ENCODE measurements at places on chromosomes 6 and 20. TPM values are rescaled to one million over a fixed set of nuclear protein-coding genes. Genes with fewer than 3 reads are reported as not detected.

DNA sequence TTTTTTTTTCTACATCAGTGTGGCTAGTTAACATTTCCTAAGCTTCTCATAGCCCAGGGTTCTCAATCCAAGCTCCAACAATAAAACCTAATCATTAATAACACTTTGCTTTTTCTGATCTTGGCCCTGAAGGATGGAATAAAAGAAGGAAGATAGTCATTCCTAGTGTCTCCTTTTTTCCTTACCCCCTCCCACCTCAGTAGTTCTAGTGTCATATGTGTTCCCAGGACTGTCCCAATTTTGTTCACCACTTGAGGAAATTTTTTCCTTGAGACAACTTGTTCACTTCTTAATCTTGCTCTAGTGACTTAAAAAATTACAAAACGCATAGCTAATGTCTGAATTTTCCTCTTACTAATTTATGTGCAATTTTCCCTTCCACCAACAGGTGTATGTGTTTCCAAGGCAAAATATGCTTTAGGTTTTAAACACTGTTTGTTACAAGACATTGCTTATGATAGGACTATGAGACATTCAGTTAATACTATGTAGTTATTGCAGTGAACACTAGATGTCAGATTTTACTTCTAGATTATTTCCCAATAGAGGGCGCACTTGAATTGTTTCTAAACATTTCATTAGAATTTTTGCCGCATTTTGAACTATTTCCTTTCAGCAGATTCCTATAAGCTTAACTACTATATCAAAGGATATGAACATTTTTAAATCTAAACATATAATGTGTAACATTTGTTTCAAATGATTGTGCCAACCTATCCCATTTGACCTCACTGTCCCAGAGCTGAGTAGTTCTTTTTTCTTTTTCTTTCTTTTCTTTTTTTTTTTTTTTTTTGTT lies 18.5 kb upstream of the C6orf141 start:
- no peak for DNase-seq

GRCh38 chr20:36093025-36093803 lies 61.3 kb upstream of the EPB41L1 start:
- DNase-seq = peak; percentile 50

DNA sequence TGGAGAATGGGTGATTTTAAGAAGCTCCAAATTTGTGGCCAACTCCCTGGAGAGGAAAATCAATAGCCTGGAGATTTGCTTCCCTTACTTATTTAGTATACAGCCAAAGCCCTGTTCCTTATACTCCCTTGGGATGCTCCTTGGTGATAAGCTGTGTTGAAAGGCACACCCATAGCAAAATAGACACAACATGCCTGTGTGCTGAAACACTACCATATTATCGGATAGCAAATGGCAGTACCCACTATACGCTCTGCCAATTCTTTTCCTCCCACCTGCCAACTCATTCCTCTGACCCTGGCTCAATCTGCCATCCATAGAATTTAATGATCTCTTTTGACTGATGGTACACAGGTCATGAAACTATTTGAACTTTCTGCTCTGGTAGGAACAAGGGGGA lies 98.2 kb downstream of the CLIC5 start:
- no peak for DNase-seq

- DNase-seq = no peak
These were observed 1.1 kb downstream of the MGME1 start for GRCh38 chr20:17969884-17970409.

- no peak for DNase-seq
These were observed 822 bp downstream of the AFG1L start for GRCh38 chr6:108295676-108296075.

DNA sequence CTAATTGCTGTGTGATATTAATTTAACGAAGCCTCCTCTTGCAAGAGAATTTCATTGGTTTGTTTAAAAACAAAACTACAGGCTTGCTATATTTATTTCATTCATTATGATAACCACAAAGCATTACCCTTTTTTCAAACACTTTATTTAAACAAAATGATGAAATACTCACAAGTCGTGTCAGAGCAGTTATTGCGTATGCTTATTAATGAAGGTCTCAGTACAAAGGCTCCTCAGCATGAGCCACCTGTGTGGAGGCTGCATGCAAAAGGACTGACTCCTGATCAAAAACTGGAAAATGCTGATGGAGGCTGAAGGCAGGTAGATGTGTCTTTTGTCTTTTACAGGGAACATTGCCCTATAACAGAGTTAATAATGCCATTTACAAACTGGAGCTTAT lies 130.5 kb downstream of the CRYBG1 start:
- DNase-seq = no peak

- no peak for DNase-seq
These were observed 49.3 kb upstream of the MTRF1L start for GRCh38 chr6:153051801-153052200.

GRCh38 chr6:35264550-35265274 lies 5.2 kb downstream of the ZNF76 start:
- no peak for DNase-seq

DNA sequence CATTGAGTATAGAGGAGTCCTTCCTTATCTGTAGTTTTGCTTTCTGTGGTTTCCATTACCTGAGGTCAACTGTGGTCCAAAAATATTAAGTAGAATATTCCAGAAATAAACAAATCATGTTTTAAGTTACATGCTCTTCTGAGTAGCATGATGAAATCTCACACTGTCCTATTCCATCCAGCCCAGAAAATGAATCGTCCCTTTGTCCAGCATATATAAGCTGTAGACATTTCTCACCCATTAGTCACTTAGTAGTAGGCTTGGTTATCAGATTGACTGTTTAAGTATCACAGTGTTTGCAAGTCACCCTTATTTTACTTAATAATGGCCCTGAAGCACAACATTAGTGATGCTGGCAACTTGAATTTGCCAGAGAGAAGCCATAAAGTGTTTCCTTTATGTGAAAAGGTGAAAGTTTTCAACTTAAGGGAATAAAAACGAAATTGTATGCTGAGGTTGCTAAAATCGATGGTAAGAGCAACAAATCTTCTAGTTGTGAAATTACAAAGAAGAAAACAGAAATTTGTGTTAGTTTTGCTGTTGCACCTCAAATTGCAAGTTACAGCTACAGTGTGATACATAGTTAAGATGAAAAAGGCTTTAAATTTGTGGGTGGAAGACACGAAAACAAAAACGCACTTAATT lies 198.6 kb upstream of the SIM1 start:
- DNase-seq = no peak

- DNase-seq = no peak
These were observed 131.5 kb downstream of the TAF4 start for GRCh38 chr20:61933951-61934715.

DNA sequence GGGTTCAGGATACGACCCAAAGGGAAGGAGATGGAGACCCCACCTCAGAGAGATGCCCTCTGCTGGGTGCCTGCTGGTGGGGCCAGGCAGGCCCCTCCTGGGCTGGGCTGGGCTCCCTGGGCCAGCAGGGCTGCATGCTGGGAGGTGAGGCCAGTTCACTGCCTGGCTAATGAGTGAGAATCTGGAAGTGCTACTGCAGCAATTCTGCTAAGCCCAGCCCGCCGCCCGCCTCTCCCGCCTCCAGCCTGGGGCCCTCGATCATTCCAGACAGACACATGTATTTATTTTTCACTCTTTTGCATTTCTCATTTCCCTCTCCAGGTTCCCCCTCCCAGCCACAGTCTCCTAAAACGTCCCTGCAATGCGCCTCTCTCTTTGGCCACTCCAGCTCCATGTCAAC lies 79.6 kb downstream of the CDH22 start:
- no peak for DNase-seq

- no peak for DNase-seq
These were observed 557.3 kb downstream of the CD109 start for GRCh38 chr6:74253261-74253660.

DNA sequence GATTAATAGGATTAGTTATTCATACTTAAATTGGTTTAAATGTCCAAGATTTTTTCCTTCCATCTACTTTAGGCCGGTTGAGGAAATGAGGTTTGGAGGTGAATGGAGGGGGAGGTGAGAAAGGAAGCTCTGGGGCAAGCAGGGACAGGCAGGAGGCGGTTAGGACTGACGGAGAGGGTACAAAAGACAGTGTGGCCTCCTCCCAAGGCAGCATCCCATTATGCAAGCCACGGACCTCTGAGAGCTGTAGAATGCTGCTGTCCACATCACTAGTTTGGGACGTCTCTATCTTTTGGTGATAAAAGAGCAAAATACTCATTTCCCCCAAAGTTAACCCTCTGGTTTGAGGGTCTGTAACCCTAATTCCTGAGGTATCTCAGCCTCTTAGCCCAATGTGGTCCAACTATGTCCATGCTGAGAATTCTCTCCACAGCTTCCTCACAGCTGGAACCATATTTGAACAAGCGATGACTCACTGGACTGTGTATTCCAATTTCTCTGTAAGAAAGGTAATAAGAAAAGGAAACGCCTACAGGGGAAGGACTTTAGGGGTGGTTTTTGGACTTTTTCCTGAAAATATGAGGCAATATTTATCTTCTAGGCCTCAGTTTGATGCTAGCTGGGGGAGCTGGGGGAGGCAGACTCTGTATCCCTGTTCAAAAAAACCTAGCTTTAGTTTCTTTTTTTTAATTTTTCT lies 172.2 kb downstream of the TFAP2B start:
- no peak for DNase-seq

DNA sequence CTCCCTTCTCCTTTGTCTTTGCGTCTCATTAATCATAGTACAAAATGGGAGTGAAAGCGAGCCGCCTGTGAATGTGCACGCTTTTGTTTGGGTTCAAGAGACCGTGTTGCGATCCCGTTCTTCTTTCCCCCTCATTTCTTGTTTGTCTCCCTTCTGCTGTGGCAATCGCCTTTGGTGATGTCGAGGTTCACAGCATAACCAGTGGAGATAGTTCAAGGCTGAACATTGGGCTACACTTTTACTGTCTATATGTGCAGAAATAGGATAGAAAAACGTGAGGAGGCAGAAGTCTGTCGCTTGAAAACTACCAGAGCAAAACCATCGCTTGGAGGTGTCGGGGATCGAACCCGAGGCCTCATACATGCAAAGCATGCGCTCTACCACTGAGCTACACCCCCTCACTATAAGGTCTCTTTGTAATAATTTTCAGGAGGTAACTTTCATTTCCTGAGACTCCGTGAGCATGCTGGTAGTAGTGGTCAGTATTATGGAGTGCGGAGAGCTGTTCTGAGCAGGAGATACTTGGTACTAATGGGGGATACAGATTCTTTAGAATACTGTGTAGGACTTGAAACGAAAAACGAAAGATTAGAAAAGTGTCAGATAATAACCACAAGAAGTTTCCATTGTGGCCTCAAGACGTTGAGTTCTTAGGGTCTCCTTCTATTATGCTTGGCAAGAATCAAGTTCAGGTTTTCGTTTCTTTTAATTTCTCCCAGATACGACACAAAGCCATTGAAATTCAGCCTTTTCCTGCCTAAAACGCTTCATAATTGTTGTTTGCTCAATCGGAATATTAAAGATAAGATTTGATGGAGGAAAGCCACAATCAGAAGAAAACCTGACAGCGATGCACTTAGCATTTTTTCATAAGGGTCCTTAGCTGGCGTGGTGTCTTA lies 106.6 kb downstream of the TRIM27 start:
- no peak for DNase-seq

- DNase-seq = no peak
These were observed 80.7 kb upstream of the EEF1E1 start for GRCh38 chr6:8182902-8183665.

DNA sequence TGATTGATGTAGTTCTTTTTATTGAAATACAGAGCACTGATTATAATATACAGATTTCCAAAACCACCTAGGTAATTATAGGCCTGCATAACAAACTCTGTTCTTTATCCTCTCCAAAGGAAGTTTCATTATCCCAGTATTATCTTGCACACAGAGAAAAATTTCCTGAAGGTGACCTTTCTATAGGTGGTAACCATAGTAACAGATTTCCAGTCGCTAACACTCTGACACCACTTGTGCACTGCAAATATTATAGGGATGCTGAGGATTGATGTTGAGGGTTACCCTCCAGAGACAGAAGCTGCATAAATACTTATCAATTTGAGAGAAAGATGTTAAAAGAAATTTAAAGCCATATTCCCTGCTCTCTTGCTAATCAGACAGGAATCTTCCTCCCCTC lies 274.5 kb upstream of the NRSN1 start:
- no peak for DNase-seq

DNA sequence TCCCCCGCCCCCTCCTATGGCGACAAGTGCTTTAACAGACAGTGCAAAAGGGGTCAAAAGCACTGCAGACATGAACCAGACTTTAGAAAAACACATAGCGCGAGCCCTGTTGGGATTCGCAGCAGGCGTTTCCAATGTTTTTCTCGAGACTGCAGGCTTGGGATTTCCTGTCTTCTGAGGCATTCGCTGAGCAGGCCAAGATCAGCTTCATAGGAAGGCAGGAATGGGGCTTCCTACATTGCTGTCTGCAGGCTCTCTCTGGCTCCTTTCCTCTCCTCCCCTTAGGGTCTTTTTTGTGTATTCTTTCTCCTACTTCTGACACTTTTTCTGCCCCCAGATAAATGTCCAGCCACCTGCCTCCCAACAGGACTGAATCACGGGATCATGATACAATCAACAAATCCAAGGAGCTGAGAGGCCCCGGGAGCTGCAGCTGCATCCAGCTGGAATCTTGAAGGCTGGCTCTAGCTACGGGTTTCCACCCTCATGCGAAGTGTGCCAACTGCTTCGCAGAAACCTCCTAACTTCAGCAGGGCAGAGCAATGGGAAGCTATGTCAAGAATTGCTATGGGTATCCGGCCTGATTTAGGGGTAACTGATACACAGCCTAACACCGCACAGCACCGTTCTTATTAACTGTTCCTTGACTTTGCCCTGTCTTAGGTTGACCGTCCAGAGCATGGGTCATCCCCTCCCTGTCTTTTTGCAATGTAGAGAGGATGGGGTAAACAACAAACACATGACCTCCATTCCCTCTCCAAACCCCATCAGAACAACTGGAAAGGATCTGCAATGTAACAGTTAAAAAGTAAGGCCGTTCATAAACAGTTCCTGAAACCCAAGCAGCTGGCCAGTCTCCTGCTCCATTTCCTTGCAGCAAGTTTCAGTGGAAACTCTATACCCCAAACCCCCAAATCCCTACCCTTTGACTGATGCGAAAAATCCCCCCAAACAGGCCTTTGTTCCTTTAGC lies 31.5 kb downstream of the SNX5 start:
- no peak for DNase-seq

DNA sequence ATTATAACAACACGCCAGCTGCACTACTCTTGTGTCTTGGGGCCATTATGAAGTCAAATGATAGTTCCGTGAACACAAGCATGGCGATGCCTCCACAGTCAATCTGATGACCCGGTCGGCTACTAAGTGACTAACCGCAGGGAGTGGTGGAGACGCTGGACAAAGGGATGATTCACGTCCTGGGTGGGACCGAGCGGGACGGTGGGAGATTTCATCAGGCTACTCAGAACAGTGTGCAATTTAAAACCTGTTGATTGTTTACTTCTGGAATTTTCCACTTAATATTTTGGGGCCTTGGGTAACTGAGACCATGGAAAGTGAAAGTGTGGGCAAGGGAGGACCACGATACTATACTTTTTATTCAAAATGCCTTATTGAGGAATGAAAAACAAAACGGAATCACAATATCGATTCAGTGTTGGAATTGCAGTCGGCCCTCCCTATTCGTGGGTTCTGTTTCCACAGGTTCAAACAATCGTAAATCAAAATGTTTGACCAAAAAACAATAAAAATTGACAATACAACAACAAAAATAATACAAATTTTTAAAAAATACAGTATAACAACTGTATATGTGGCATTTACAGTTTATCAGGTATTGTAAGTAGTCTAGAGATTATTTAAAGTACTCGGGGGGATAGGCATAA lies 66.5 kb downstream of the MYLK4 start:
- DNase-seq = no peak

- no peak for DNase-seq
These were observed 15.3 kb upstream of the ANGPT4 start for GRCh38 chr20:931401-931800.

The TMEM217 gene
- 6.2 TPM for total RNA-seq

The TOX2 gene
- 14.6 TPM for total RNA-seq

The HRH3 gene
- not detected for total RNA-seq

The ZNF334 gene
- total RNA-seq = 3.0 TPM

The ESR1 gene
- total RNA-seq = 4.9 TPM

The GSTA2 gene
- not detected for total RNA-seq

Data from thoracic aorta (tissue), 2 donors.